Glutamatergic neuron (in vitro differentiated cells): ENCODE measurements at places on chromosomes 2 and 18. TPM values are rescaled to one million over a fixed set of nuclear protein-coding genes. Genes with fewer than 3 reads are reported as not detected.

GRCh38 chr2:140567734-140568133, 1563.1 kb downstream of the LRP1B start:
- no peak for DNase-seq

GRCh38 chr2:135607561-135607960, 76.3 kb downstream of the R3HDM1 start:
- no peak for DNase-seq

- no peak for DNase-seq
Measured at GRCh38 chr2:236380051-236380612, 115.9 kb upstream of the ASB18 start.

The SULT1C2 gene
- total RNA-seq: not detected

- DNase-seq: no peak
Measured at GRCh38 chr2:17858064-17858463, 20.4 kb upstream of the KCNS3 start.

DNA sequence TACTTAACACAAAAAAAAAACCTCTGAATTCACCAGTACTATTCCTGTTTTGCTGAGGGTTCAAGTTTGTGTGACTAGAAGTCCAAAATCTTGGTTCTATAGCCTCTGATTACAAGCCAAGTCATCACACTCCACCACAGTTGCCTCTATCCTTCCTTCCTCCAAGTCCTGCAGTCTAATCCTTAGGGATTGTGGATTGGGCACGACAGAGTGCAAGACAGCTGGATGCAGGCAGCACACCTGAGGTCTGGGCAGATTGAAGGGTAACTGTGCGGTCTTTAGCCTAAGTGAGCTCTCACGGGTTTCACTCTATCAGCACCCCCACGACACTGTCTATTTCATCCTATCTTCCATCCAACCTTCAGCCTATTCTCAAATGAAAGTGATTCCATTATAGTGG, 299.4 kb upstream of the ID2 start:
- no peak for DNase-seq

DNA sequence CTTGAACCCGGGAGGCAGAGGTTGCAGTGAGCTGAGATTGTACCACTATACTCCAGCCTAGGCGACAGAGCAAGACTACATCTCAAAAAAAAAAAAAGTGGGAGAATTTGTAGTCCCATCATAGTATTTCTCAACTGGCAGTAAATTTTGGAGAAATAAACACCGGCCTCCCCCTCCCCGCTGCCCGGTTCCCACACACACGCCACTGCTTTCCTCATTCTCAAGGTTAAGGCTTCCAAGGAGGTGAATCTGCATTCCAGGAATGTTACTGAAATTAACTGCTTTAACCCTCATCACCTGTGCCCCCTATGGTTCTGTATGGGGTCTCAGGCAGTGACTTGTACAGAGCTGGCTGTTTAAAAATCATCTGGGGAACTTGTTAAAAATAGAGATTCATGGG, 49.9 kb downstream of the MRPL35 start:
- DNase-seq: no peak

The ALPG gene
- total RNA-seq: 2.4 TPM

The NOSTRIN gene
- not detected for total RNA-seq

GRCh38 chr18:60266558-60266957, 106.0 kb downstream of the MC4R start:
- no peak for DNase-seq

DNA sequence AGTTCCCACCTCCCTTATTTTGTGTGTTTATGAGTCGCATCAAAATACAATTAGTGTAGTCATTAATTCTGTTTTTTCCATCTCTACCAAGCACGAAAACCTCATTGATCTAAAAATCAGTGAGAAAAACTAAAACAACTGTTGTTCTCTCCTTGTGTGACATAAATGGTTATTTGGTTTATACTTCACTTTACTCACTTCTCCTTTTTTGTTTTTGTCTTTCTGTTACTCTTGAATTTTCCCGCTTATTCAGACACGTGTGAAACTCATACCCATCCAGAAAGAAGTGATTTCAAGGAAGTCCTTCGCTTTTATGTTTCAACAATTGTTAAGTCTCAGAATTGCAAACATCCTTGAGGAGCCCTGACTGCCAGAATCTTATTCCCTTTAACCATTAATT, 121.6 kb downstream of the EML6 start:
- no peak for DNase-seq

The CRACDL gene
- total RNA-seq: 2.1 TPM

The SPATS2L gene
- total RNA-seq: 45.5 TPM

GRCh38 chr2:185526161-185526560, 212.4 kb upstream of the FSIP2 start:
- DNase-seq: no peak
